ENCODE measurements at places on chromosomes 3 and 15.

- peak; percentile 55 for DNase-seq
Observed at GRCh38 chr15:67843571-67844387, 3.9 kb upstream of the RNU6-1 start.

DNA sequence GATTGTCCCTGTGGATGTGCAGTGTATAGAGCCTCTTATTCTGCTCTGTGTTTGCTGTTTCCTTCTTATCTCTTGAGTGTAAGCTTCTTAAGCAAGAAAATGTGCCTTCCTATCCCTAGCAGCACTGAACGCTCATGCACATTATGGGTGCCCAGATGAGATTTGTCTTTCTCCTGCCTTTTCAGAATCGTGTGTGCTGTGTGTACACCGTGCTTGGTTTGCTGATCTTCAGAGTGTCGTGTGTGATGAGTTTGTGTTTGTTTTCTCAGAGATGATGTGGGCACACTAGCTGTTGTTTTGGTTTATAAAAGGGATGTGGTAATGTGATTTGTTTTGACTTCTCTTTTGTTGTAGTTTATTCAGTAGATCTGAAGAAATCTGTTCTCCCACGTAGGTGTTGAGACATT lies 19.7 kb downstream of the GPR171 start:
- no peak for DNase-seq

DNA sequence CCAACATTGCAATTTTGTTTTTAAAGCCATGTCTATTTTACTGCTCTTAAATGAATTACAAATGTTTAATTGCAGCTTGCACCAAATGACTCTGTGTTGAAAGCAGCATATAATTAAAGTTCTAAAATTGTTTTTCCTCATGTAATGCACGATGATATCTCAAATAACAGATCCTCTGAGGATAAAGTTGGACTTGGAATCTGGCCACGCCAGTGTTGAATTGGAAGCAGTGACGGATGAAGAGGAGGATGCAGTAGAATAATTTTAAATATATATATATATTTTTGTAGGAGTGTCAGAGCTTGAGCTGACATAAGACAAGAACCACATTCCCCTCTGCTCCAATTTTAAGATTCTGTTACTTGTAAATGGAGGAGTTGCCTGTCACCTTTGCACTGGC lies 406.6 kb upstream of the DPPA4 start:
- no peak for DNase-seq

DNA sequence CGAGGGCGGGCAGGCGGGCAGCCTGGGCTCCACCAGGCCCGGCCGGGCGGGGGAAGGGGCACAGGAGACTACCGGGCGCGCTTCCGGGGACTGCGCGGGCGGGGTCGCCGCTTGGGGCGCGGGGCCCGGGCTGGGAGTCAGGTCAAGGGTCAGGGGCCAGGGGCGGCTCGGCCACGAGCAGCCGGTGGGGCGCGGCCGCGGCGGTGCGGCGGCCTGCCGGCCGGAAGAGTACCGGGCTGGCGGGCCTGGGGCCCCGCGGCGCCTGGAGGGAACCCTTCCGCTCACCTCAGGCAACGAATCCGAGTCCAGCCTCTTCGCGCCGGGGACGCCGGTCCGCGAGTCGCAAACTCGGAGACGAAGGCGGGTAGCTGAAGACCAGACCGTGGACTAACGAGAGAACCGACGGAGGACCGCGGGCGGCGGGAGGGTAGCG lies 225 bp downstream of the RHOA start:
- peak; percentile 36 for DNase-seq

GRCh38 chr3:73719413-73719851 lies 94.7 kb upstream of the PDZRN3 start:
- DNase-seq = no peak

DNA sequence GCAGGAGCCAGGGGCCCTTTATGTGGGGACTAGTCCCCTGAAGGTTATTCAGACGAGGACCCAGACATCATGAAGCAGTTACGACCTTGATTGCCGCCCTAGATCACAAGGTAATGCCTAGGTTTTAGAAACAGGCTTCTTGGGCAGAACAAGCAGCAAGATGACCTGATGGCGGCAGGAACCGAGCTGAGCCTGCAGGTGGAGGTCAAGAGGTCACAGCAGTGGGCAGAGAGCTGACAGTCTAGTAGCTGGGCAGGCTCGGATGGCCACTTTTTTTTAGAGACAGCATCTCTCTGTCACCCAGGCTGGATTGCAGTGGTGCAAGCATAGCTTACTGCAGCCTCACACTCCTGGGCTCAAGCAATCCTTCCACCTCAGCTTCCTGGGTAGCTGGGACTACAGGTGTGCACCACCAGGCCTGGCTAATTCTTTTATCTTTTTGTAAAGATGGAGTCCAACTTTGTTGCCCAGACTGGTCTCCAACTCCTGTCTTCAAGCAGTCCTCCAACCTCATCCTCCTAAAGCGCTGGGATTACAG lies 83.5 kb upstream of the ABHD17C start:
- DNase-seq = no peak

DNA sequence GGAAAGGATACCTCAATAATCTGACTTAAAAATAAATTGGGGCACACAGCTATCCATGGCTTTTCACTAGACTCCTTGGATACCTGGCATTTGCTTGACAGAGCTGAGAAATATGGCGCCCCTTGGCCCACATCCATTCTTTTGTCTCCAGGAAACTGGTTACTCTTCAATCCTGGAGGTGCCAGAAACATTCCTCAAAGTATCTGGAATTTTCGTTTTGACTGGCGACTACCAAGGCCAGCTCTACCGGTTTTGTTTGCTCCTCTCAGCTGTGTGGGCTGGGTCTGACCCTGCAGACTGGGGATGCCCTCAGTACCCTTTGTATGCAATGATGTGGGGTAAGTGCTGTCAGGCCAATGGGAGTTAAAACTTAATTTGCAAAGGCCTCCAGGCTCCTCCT lies 27.0 kb downstream of the KATNBL1 start:
- DNase-seq = no peak

DNA sequence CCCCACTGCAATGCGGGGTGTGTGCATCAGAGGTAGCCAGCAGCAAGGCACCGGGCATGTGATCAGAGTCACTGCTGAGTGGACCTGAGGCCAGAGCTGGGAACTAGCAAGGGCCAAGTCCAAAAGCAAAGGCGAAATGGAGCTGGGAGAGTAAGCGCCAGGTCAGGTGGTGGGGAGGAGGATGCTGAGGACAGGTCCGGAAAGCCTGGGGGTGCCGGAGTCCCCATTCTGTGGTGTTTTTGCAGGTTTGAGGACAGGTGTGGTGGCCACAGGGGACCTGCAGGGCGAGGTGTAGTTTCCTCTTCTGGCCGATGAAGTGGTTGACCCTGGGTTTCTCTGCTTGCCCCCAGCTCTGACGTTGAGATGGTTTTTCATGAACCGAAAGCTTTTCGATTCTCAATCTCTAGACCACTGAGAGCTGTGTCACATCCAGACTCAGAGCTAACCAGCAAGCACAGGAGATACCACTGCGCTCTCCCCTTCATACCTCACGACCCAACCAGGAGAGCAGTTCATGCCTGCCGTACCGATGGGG lies 35.0 kb upstream of the HES1 start:
- DNase-seq = no peak

GRCh38 chr3:28151608-28152228 lies 89.7 kb upstream of the CMC1 start:
- DNase-seq = no peak

GRCh38 chr3:4755566-4755965 lies 223.7 kb upstream of the BHLHE40 start:
- DNase-seq = no peak

DNA sequence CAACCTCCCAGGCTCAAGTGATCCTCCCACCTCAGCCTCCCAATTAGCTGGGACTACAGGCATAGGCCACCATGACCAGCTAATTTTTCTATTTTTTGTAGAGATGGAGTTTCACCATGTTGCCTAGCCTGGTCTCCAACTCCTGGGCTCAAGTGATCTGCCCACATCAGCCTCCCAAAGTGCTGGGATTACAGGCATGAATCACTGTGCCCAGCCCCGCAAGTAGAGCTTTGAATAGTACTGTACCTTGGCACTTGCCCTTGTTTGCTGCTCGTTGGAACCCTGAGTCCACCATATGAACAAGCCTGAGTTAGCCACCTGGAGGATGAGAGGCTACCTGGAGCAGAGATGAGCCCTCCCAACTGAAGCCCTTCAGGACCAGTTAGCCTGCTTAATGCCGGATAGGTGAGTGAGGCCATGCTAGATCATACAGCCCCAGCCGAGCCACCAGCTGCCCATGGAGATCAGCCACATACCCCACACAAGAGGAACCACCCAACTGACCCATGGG lies 267.9 kb downstream of the SHQ1 start:
- DNase-seq = no peak

DNA sequence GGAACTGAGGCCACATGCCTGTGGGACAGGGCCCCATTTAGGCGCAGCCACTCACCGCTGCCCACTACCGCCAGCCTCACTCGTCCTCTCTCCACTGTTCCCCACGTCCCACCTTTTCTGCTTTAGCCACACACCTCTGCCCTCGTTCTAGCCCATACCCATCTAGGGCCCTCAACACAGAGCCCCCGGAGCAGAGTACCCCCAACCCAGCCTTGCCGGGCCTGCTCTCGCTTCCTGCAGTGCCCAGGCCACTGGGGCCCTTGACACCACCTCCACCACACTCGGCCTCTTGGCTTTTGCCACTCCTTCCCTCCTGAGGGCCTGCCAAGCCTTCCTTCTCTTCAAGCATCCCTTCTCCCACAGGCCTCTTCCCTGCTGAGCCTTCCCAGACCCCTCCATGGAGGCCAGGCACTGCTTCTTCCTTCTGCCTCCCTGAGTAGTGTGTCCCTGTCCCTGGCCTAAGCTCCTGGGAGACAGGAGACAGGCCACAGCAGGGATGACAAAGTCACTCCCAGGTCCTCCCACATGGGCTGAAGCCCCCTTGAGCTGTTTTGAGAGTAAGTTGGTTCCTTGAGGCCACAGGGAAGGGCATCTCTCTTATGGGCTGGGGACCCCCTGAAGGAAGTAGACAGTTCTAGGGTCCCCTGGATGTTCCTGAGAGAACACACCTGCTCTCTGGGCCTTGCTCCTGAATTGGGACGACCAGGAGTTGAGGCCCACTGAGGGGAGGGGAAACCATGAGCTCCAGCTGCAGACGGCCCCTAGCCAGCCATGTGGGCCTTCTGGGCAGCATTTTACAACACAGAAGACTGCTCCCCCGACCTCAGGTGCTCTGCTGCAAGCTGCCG lies 4.4 kb downstream of the PRSS50 start:
- no peak for DNase-seq

- no peak for DNase-seq
Observed at GRCh38 chr3:133834621-133835417, 29.2 kb downstream of the SRPRB start.

GRCh38 chr15:64604319-64604718 lies 143.9 kb downstream of the ZNF609 start:
- no peak for DNase-seq

DNA sequence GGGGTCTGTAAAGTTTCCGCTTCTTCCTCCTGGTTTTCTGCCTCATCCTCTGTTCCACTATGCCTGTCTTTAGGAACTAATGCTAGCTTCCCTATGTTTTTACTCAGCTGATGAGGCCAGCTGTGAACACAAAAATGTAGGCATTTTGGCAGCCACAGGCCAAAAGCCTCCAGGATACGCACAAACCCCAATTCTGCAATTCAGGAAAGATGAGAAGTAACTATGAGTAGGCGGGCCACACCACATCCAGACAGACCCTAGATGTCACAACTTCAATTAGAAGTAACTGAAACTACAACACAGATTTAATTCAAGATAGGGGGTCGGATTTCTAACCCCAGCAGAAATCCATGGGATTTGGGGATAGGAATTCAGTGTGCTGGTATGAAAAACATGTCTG lies 11.9 kb downstream of the CA12 start:
- DNase-seq = no peak

DNA sequence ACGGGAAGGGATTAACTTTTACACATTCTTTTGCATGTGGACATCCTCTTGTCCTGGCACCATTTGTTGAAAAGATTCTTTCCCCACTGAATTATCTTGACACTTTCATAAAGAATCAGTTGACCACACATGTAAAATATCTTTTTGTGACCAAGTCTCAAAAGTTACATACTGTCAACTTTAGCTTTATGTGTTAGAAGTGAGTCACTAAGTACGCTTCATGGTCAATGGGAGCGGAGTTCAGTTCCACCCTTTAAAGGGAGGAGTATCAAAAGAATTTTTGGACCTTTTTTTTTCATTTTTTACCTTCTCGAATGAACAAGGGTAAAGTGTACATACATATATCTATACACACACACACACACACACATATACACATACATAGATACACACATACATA lies 35.4 kb downstream of the MAPK6 start:
- DNase-seq = no peak

DNA sequence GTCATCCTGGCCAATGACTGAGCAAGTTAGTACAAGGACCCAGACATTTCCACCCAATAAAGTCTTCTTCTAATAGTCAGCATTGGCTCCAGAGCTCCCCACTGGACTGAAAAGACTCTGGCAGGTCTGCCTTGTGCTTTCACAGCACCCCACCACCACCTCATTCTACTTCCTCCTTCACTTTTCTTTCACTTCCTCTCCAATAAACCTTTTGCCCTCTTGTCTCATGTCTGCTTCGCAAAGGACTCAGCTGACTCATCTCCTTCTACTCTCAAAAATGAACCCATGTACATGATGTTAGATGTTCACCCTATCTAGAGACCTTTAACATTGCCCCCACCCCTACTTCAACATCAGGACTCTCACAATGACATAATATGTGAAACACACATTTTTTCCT lies 181.0 kb upstream of the PPP2R3A start:
- DNase-seq = no peak

GRCh38 chr3:46895204-46895660 lies 17.7 kb downstream of the PTH1R start:
- DNase-seq = peak; percentile 69

DNA sequence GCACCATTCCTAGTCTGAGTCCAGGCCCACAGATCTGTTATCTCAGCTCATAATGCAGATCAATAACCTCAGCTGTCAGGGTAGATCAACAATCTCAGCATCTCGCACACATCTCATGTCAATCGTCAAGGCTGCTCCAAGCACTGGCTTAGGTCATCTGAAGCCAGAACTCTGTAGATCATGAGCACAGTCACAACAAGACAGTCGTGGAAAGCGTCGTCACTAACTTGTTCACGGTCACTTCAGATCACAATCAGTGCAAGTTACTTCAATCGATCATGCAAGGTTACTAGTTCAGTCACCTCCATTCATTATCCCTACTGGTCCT lies 71.8 kb downstream of the RBPMS2 start:
- no peak for DNase-seq

DNA sequence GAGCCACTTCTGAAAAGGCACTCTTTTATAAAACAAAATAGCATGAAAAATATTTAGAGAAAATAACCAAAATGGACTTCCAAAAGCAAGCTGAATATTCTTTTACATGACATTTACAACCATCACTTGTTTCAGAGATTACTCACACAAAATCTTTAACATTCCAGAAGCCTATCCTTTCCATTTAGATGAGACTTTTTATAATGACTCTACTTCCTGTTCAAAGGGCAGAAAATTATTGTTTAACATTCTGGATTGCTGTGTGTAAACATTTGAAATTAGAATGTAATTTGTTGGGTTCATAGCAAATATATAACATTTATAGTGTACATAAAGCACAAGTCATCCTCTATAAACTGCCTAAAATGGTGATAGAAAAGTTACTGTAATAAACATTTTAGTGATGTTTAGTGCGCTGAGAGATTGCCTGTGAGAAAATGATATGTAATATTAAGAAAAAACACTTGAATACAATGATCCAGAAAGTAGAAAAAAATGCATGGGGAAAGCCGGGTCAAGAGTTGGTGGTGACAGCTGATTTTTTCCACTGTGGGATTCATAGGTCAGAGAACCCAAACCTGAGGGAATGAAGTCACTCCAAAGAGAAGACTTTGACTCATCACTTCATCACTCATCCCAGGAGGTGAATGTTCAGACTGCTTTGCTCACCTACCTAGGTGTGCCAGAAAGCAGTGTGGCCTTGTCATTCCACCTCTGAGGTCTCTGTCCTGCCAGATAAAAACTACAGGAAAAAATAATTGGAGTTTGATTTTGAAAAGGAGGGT lies 305.8 kb downstream of the ARPP21 start:
- no peak for DNase-seq

Measured in AG08396 (cell line).